ENCODE measurements at places on chromosomes 11 and 22. TPM values are rescaled to one million over a fixed set of nuclear protein-coding genes. Genes with fewer than 3 reads are reported as not detected.

PATE4 gene
- not detected for total RNA-seq

STIP1 gene
- total RNA-seq, result 254 TPM

OR4C46 gene
- total RNA-seq, result not detected

DNA sequence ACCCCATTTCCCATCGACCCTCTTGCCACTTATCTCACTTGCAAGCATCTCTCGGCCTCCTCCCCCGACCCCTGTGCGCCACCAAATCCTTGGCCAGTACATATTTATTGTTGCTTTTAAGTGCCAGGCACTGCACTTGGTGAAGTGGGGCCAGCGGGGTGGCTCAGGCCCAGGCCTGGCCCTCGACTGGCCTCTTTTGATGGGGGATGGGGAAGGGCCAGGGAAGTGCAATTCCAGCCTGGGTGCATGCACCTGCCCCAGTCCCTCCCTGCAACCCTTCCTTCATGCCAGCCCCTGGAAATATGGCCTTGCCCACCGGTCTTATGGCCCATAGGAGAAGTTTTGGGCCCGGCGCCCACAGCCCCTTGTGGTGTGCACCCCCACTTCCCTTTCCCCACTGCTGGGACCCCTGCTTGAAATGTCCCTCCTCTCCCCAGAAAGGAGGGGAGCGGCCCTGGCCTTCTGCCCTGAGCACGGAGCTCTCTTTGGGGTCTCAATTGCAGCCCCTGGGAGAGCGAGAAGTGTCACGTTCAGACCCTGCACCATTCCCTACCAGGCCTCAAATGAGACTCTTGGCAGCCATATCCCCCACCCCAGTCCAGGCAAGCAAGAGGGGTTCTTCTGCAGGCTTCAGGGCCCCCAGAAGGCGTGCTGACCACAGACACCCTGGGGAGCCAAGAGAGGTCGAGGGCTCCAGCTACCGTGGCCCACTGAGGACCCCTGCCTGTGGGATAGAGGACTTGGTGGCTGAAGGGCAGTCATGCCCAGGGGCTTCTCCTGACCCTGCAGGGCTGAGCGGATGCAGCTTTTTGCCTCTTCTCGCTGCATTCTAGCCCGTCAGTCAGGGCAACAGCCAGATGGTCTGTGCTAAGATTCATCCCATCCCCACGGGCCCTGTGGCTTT lies 961 bp downstream of the SUSD2 start:
- DNase-seq, result no peak

GRCh38 chr11:13169709-13170108 lies 107.9 kb upstream of the BMAL1 start:
- DNase-seq, result peak; percentile 63

- no peak for DNase-seq
Measured at GRCh38 chr11:30015725-30016412, 961 bp downstream of the KCNA4 start.
